ENCODE measurements at places on chromosomes 1 and 21. TPM values are rescaled to one million over a fixed set of nuclear protein-coding genes. Genes with fewer than 3 reads are reported as not detected.

DNA sequence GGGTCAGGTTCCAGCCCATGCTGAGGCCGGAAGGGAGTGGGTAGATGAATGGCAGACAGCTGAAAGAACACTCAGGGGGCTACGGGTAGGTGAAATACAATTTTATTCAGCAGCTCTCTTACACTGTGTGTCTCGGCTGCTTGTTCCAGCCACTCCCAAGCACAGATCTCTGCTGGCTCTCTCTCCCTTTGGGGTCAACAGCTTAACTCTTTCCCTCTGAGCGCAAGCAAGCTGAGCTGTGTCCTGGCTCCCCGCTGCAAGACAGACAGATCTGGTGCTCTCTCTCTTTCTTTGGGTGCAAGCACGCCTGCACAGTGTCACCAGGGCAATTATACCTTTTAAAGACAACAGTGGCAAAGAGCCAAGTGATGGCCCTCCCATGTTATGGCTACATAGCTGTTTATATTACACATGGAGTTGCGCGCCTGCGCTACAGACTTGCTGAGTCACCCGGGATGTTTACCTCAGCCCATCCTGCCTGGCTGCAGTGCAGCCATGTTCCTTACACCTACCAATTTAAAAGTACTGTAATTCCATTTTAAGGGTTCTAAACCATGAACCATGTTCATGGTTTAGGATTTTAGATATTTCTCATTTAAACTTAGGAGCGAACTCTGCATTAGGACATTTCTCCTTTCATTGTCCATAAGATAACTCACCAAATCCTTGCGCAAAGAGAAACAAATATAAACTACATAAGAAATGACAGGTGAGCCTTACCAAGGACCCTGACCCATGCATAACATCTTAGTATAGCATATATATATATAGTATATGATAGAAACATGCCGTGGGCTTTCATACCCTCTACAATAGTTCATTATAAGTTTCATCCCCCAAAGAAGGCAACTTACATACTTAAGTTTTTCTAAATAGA lies 396.5 kb downstream of the SMYD3 start:
- H3K4me3 ChIP-seq: no peak overlapping the region
- H3K27ac ChIP-seq: no peak overlapping the region
- H3K36me3 ChIP-seq: no peaks in the 10 kb centered on the region
- no peaks in the 10 kb centered on the region for H3K4me1 ChIP-seq
- no peak for DNase-seq
- H3K27me3 ChIP-seq: no peaks in the 10 kb centered on the region

PCP4L1 gene
- total RNA-seq: not detected

DNA sequence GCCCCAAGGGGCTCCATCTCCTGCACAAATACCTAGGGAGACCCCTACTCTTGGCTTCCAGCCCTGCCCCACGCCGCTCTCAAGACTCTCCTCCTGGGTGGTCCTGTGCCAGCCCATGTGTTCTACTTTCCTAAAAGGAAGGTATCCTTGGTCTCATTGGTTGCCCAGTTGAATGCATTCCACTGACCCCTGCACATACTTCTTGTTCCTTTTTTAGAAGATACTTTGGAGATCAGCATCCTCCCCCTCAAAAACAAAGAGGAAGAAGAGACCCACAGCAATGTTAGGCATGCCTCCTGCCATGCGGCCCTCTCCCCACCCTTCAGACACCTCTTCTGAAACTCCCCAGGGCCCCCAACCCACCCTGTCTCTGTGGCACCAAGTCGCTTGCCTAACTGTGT lies 4.1 kb downstream of the SLAMF9 start:
- H3K4me1 ChIP-seq: no peaks in the 10 kb centered on the region
- H3K27me3 ChIP-seq: no peaks in the 10 kb centered on the region
- no peak overlapping the region for H3K27ac ChIP-seq
- DNase-seq: no peak
- H3K4me3 ChIP-seq: no peak overlapping the region

- no peak for DNase-seq
- H3K4me1 ChIP-seq: no peaks in the 10 kb centered on the region
- no peaks in the 10 kb centered on the region for H3K36me3 ChIP-seq
- H3K27ac ChIP-seq: no peak overlapping the region
- H3K4me3 ChIP-seq: no peak overlapping the region
These were observed 55.8 kb upstream of the SGIP1 start for GRCh38 chr1:66478116-66478515.

- H3K4me1 ChIP-seq: no peaks in the 10 kb centered on the region
- H3K27me3 ChIP-seq: no peaks in the 10 kb centered on the region
- no peak overlapping the region for H3K27ac ChIP-seq
- H3K36me3 ChIP-seq: no peaks in the 10 kb centered on the region
- H3K4me3 ChIP-seq: no peak overlapping the region
- DNase-seq: no peak
These were observed 80.8 kb upstream of the SLC2A1 start for GRCh38 chr1:43039228-43040055.

DNA sequence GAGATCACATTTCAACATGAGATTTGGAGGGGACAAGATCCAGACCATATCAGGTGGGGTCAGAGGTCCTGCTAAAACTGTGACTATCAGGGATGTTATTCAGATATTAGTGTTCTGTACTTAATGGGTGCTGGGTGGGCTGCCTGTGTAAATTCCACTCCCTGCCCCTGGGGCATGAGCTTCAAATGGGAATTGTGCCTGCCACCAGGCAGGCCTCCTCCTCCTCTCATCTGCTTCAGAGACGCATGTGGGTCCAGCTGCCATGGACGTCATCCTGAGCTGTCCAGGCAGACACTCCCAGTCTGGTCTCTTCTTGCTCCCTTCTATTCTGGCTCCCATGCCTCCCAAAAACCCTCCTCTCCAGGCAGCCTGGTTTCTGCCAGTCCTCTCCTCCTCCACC lies 10.4 kb downstream of the QSOX1 start:
- H3K27me3 ChIP-seq: no peaks in the 10 kb centered on the region
- H3K4me1 ChIP-seq: peaks cover 9% of the 10 kb centered on the region
- H3K27ac ChIP-seq: no peak overlapping the region
- no peaks in the 10 kb centered on the region for H3K36me3 ChIP-seq
- DNase-seq: no peak

PADI1 gene
- total RNA-seq: not detected

TNFSF4 gene
- total RNA-seq: 0.26 TPM

- H3K4me1 ChIP-seq: no peaks in the 10 kb centered on the region
- H3K27ac ChIP-seq: no peak overlapping the region
- no peak for DNase-seq
- H3K27me3 ChIP-seq: no peaks in the 10 kb centered on the region
- no peak overlapping the region for H3K4me3 ChIP-seq
These were observed 12.6 kb downstream of the COL6A1 start for GRCh38 chr21:45994086-45994661.

APOBEC4 gene
- total RNA-seq: not detected

- no peaks in the 10 kb centered on the region for H3K27me3 ChIP-seq
- peak overlapping the region; percentile 27 for H3K4me3 ChIP-seq
- DNase-seq: peak; percentile 76
- H3K4me1 ChIP-seq: peaks cover 89% of the 10 kb centered on the region
These were observed 494.2 kb downstream of the KIF26B start for GRCh38 chr1:245648749-245649522.

- no peaks in the 10 kb centered on the region for H3K27me3 ChIP-seq
- DNase-seq: no peak
- H3K4me3 ChIP-seq: no peak overlapping the region
- H3K27ac ChIP-seq: no peak overlapping the region
- H3K4me1 ChIP-seq: peaks cover 6% of the 10 kb centered on the region
These were observed 113.7 kb downstream of the ZNF281 start for GRCh38 chr1:200296091-200296661.

PODN gene
- not detected for total RNA-seq

Data from Karpas-422 (cell line).